ENCODE measurements at places on chromosomes 4 and X.

GRCh38 chr4:139523076-139523475, 32.9 kb downstream of the SETD7 start:
- H3K27me3 ChIP-seq, result no peaks in the 10 kb centered on the region
- no peak overlapping the region for H3K4me3 ChIP-seq

- no peaks in the 10 kb centered on the region for H3K36me3 ChIP-seq
- H3K27me3 ChIP-seq, result peaks cover 4% of the 10 kb centered on the region
- no peak overlapping the region for H3K4me3 ChIP-seq
- no peaks in the 10 kb centered on the region for H3K4me1 ChIP-seq
Observed at GRCh38 chr4:77566148-77566547, 39.5 kb upstream of the CXCL13 start.

GRCh38 chrX:54306379-54306778, 51.5 kb downstream of the WNK3 start:
- H3K4me3 ChIP-seq, result no peak overlapping the region
- H3K36me3 ChIP-seq, result no peaks in the 10 kb centered on the region
- no peaks in the 10 kb centered on the region for H3K27me3 ChIP-seq
- no peaks in the 10 kb centered on the region for H3K4me1 ChIP-seq

- no peaks in the 10 kb centered on the region for H3K4me1 ChIP-seq
- H3K27me3 ChIP-seq, result no peaks in the 10 kb centered on the region
- H3K4me3 ChIP-seq, result no peak overlapping the region
- no peak overlapping the region for H3K27ac ChIP-seq
Observed at GRCh38 chrX:133448512-133449076, 33.3 kb upstream of the GPC4 start.

DNA sequence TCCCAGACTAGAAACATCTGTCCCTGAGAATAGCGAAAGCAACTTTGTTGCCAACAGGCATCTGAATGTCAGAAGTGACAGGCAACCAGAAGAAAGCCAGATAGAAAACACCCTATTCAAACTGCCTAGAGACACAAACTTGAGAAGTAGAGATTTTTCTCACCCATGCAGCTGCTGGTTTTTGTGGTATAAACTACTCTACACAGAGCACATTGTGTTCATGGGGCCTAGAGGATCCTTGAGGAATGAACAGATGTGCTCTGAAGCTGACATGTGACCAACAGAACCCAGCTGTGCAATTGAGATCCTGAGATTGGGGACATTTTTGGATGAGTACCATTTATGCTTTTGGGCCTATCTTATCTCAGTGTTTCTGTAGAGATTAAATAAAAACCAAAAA, 63.6 kb upstream of the NRK start:
- H3K27ac ChIP-seq, result no peak overlapping the region
- H3K27me3 ChIP-seq, result no peaks in the 10 kb centered on the region
- no peaks in the 10 kb centered on the region for H3K4me1 ChIP-seq

DNA sequence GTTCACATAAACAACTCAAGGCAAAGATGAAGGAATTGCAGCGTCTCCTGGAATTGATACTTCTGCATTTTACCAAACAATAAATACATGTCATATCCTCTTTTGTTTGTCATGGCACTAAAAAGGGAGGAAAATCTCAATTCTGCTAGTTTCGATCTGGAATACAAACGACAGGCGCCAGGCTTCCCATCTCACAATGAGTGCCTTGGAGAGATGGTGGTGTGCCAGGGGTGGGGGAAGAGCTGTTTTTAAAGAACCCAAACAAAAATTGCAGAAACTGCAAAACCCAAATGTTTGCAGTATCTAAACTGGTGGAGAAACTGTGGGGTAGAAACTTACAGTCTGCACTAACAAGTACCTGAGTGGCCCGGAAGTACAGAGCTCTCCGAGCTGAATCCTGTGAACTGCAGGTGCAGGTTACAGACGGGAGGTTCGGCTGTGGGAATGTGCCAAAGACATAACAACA, 53.0 kb upstream of the KLF3 start:
- H3K27me3 ChIP-seq, result no peaks in the 10 kb centered on the region
- H3K4me3 ChIP-seq, result peak overlapping the region; percentile 27
- peak overlapping the region; percentile 27 for H3K27ac ChIP-seq
- peaks cover 67% of the 10 kb centered on the region for H3K4me1 ChIP-seq
- no peak for DNase-seq
- no peaks in the 10 kb centered on the region for H3K36me3 ChIP-seq

- no peaks in the 10 kb centered on the region for H3K36me3 ChIP-seq
- peak; percentile 7 for DNase-seq
- peaks cover 3% of the 10 kb centered on the region for H3K4me1 ChIP-seq
- H3K4me3 ChIP-seq, result no peak overlapping the region
Observed at GRCh38 chrX:13013363-13014110, 30.9 kb downstream of the FAM9C start.

DNA sequence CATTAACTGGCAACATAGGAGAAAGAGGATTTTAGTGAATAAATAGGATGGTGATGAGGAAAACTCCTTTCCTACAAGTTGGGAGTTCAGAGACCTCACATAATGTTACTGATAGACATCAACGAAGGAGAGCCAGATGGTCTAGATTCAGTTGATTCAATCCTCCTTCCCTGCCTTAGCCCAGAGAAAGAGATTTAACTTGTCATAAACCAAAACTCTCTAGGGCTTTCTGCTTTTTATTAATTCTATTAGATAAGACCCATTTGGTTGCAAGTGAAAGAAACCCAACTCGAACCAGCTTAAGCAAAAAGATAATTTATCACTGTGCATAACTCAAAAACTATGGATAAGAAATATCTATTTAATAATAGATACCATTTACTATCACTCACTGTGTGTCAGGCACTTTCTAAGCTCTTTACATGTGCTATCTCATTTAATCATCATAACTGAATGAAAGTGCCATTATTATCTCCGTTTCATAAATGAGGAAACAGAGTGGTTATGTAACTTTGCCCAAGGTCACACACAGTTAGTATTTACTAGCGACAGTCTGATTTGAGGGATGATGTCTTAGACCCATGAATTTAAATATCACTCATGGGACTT, 4.3 kb upstream of the UNC5C start:
- no peak for DNase-seq
- H3K4me3 ChIP-seq, result no peak overlapping the region
- H3K27ac ChIP-seq, result no peak overlapping the region
- no peaks in the 10 kb centered on the region for H3K27me3 ChIP-seq
- no peaks in the 10 kb centered on the region for H3K36me3 ChIP-seq

DNA sequence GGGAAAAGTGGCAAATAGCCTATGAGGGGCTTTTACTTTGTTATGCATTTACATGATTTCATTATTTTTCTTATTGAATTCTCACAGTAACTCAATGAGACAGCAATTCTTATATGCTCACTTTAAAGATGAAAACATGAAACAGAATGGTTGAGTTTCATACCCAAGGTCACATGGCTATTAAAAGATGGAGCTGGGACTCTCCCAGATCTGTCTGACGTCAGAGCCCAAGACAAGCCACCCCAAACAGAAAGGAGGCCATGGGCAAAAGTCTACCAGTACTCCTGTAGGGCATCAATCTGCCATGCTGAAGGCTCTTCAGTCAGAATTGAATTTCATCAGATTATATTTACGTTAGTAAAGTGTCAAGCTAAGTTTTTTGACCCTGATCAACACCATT, 13.2 kb downstream of the HSD17B11 start:
- peaks cover 23% of the 10 kb centered on the region for H3K4me1 ChIP-seq
- H3K27me3 ChIP-seq, result no peaks in the 10 kb centered on the region
- no peak overlapping the region for H3K27ac ChIP-seq
- H3K4me3 ChIP-seq, result no peak overlapping the region
- DNase-seq, result no peak
- peaks cover 4% of the 10 kb centered on the region for H3K36me3 ChIP-seq

DNA sequence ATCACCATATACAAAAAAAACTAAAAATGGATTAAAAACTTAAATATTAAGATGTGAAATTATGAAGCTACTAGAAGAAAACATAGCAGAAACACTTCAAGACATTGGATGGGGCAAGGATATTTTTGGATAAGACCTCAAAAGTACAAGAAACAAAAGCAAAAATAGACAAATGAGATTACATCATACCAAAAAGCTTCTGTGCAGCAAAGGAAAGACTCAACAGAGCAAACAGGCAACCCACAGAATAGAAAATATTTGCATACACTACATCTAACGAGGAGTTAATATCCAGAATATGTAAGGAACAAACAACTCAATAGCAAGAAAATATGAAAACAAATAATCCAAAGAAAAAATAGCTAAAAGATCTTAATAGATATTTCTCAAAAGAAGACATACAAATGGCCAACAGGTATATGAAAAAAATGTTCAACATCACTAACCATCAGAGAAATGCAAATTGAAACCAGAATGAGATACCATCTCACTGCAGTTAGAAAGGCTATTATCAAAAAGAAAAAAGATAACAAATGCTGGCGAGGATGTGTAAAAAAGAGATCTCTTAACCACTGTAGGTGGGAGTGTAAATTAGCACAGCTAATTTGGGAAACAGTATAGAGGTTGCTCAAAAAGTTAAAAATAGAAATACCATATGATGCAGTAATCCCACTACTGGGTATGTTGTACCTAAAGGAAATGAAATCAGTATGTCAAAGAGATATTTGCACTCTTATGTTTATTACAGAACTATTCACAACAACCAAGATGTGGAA, 17.8 kb upstream of the LRCH2 start:
- H3K4me1 ChIP-seq, result no peaks in the 10 kb centered on the region
- H3K27ac ChIP-seq, result no peak overlapping the region
- H3K36me3 ChIP-seq, result no peaks in the 10 kb centered on the region

- no peak overlapping the region for H3K4me3 ChIP-seq
- no peaks in the 10 kb centered on the region for H3K36me3 ChIP-seq
- H3K4me1 ChIP-seq, result peaks cover 8% of the 10 kb centered on the region
- peak overlapping the region; percentile 59 for H3K27ac ChIP-seq
- no peak for DNase-seq
Observed at GRCh38 chr4:15150631-15151030, 148.3 kb downstream of the CPEB2 start.

DNA sequence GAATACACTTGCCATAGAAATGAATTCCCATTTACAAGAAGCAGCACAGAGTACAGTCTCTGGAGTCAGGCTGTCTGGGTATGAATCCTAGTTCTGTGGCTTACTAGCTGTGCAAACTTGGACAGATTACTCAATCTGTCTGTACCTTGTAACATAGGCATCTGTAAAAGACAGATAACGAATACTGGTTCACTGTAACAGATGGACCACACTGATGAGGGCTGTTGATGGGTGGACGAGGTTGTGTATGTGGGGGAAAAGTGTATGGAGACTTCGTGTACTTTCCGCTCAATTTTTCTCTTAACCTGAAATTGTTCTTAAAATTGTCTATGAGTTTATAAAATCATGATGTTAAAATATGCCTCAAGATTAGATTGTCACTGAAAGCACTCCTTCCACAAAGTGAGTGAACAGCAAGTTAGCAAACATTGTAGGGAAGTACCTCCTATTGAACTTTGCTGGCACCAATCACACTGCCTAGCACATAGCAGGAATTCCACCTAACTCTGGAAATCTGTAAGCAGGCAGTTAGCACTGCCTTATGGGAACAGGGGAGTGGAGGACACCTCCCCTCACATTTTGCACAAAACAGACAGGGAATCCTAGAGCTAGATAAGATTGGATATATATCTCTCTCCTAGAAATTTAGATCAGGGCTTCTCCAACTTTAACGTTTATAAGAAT, 6.5 kb upstream of the EXOSC9 start:
- no peak overlapping the region for H3K27ac ChIP-seq
- no peaks in the 10 kb centered on the region for H3K36me3 ChIP-seq
- no peak overlapping the region for H3K4me3 ChIP-seq
- H3K4me1 ChIP-seq, result no peaks in the 10 kb centered on the region
- H3K27me3 ChIP-seq, result peaks cover 29% of the 10 kb centered on the region
